ENCODE measurements at places on chromosomes 7 and 10.

GRCh38 chr10:110074298-110074697, 66.5 kb downstream of the ADD3 start:
- no peak for DNase-seq

DNA sequence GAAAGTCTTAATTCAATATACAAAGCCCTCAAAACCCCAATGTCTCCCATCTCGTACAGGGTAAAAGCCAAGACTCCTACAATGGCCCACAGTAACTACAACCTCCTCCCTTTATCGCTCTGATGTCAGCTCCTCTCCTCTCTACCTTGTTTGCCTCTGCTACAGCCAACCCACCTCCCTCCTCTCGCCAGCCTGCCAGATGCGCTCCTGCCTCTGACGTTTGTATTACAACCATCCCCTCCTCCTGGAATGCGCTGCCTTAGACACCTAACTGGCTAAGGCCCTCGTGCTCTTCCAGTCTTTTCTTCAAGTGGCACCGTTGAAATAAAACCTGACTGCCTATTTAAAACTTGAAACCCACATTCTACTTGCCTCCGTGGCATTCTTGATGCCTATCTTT, 115.3 kb upstream of the MYO3A start:
- no peak for DNase-seq

- no peak for DNase-seq
These were observed 20.7 kb downstream of the LAMB1 start for GRCh38 chr7:107982042-107982840.

DNA sequence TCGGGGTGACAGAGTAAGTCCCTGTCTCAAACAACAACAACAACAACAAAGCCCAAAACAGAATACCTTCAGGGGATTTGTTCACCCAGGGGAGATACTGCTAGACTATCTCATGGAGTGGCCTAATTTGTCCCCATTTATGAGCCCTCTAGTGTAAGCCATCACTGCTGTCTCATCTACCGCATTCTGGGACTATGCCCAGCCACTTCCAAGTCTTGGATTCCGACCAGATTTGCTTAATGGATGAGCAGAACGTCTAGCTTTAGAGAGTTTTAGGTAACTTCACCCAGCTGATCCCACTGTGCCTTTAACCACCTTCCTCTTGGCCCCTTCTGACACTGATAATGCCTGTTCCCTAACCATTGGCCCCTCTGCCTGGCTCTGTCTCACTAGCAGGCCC, 47.1 kb downstream of the PAPSS2 start:
- no peak for DNase-seq

- no peak for DNase-seq
These were observed 87.7 kb upstream of the PDK4 start for GRCh38 chr7:95684037-95684436.

DNA sequence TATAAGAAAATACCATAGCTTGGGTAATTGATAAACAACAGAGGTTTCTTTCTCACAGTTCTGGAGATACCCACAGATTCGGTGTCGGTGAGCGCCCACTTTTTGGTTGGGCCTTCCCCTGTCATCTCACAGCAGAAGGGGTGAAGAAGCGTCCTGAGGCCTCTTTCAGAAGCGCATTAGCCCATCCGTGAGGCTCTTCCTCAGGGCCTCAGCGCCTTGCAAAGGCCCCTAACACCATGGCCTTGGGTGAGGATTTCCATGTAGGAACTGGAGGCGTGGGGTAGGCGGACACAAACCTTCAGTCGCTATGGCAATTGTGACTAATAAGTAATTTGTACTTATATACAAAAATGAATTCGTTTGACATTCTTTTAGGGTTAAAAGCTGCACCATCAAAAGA, 316.0 kb downstream of the PTPRN2 start:
- DNase-seq: no peak

- no peak for DNase-seq
These were observed 17.1 kb downstream of the YKT6 start for GRCh38 chr7:44217852-44218402.

GRCh38 chr10:56831681-56832080, 470.6 kb upstream of the ZWINT start:
- DNase-seq: no peak

- no peak for DNase-seq
These were observed 239.8 kb downstream of the FZD1 start for GRCh38 chr7:91503934-91504555.

DNA sequence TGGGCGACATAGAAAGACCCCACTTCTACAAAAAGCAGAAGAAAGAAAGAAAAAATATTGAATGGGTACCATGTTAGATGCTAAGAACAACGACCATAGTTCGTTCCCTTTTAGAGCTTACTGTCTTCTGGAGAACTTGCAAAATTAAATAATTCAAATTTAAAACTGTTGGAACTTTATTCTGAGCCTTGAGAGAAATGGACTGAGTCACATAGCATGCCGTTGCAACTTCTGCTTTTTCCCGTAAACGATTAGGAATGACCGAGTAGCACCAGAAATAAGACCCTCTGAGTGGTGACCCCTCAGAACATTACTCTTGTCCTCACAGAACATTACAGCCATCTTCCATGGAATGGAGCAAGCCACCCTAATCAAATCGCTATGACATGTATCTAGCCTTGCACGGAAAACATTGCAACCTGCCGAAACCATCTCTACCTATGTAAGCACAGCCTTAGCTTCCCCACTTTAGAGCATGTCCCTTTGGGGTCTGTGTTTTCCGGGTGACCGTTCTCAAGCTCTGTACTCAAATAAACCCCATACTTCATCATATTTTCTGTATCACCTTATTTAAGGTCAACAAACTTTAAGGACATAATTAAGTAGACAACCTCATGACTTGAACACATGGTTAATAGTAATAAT, 179.1 kb downstream of the PRKCQ start:
- DNase-seq: no peak

DNA sequence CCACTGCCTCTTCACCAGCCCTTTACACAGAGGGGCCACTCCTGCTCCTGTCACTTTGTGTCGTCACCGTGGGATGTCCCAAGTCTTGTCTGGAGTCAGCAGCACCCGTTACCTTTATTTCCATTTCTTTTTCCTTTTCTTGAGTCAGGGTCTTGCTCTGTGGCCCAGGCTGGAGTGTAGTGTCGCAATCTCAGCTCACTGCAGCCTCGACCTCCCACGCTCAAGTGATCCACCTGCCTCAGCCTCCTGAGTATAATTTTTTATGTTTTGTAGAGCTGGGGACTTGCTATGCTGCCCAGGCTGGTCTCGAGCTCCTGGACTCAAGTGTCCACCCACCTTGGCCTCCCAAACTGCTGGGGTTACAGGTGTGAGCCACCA, 28.6 kb upstream of the ADGRA1 start:
- no peak for DNase-seq

- no peak for DNase-seq
These were observed 277.7 kb downstream of the ANKRD7 start for GRCh38 chr7:118502235-118502634.

- DNase-seq: no peak
These were observed 25.8 kb downstream of the APBB1IP start for GRCh38 chr10:26463986-26464385.

DNA sequence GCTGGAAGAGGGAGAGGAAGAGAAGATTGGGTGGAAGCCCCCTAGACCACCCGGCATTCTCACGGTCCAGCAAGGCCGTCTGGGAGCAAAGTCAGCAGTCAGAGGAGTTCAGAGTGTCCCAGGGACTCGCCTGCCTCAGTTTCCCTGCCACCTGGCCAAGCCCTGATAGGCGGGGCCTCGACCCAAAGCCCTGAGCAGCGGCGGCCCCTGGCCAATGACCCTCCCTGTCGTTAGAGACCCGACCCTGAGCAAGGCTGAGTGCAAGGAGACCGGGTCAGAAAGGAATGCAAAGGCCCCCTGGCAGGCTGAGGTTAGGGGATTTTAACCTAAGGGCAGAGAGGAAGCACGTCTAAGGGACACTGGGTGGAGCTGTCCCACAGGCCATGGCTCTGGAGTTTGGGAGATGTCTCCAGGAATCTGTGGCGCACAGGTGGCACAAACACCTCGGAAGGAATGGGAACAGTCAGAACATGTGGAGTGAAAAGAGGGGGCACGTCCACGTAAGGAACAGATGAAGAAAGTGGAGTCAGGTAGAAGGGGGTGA, 196.8 kb upstream of the PDE1C start:
- DNase-seq: no peak

GRCh38 chr10:58028597-58029366, 238.9 kb downstream of the IPMK start:
- no peak for DNase-seq

DNA sequence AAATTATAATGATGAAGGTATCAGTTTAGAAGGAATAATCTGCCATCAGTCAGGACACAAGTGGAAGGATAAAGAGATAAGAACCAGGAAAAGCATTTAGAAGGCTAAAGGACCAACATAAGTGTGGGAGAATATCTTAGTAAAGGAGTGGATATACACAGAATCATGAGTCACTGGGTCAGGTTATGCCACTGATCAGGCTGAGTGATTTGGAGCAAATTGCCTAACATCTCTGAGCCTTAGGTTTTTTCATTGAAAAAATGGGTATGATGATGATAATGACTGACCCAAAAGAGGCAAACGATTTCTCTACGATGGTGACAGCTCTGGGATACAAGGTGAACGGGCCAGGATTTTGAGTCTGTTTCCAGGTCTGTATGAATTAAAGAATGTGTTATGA, 2.8 kb upstream of the CUL1 start:
- no peak for DNase-seq

DNA sequence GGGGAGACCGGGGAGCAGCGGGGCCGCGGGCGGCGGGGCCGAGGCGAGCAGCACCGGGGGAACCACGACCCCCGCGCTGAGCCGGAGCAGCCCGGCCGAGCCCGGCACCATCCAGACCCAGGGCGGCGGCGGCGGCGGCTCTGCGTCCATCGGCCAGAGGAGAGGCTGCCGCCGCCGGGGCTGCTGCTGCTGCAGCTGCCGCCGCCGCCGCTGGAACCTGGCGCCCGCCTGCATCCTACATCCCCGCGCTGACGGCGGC, 190 bp downstream of the TCERG1L start:
- DNase-seq: no peak

GRCh38 chr7:40676221-40676620, 541.4 kb downstream of the SUGCT start:
- DNase-seq: no peak

- no peak for DNase-seq
These were observed 225.9 kb upstream of the MYO3A start for GRCh38 chr10:25707976-25708671.

DNA sequence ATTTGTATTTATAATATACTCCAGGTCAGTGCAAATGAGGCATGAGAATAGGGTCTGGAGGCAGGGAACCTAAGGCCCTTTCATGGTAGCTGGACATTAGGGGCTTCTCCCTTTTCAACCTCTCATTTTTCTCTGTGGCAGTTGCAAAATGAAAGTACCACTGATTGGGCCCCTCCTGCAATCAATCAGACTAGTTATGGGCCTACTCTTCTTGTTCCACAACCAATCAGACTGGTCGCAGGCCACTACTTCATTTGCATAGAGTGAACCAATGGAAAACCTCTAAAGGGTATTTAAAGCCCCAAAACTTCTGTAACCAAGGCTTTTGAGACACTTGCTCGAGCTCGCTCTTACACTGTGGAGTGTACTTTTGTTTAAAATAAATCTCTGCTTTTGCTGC, 10.0 kb upstream of the PRPS1L1 start:
- no peak for DNase-seq

DNA sequence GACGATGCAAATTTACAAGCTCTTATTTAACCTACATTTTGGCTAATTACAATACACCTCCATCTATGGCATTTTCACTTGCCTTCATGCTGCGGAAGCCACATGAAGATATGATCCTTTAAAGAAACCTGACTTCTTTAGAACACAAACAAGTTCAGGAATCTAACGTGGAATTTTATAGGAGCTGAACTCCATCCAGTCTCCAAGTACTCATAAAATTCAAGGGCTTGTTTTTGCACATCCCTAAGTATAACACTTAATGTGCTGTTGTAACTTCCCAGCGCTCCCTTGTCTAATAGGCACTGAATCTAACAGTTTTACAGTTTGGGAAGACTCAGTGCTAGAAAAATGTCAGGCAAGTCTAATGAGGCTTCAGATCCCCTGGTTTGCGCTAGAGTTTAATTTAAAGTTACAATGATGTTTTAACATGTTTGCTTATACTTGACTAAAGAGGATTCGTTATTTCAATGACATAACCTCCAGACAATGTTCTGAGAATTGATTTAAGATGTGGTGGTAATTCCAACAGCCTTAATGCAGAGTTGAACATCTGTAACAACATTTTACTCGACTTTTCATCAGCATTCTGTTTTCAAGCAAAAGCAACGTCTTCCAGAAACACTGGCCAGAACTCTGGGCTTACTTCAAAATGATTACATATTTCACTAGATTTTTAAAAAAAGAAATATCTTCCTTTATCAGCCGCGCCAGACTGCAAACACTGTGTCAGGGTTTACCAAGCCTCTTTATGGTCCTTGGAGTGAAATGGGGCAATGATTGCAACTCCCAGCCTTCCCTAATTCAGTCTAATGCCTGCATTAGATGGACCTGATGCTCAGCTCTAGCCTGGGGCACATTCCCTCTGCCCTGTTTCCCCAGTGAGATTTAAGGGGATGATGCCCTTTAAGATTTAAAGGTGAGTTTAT, 664.3 kb downstream of the KCNMA1 start:
- DNase-seq: no peak

DNA sequence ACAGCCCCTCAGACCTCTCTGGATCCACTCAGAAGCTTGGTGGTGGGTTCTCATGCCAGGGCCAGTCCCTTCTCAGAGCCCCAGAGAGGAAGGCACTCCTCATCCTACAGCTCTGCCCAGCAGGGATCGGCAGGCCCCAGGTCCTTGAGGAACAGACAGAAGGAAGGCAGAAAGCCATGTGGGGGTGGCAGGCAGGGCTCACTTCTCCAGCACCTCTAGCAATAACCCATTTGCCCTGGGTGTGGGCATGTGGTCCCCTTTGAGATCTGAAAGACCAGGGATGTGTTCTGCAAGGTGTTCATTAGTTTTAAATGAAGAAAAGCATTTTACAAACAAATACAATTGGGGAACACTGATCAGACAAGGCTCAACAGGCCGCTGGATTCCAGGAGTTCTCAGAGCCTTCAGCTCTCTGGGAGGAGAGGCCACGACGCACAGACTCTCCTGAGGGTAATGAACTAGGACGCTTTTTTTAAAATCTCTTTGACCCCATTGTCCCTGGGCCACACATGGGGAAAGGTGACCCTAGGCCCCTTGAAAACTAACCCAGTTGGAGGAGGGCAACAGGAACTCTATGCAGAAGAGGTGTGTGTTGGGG, 40.6 kb downstream of the LDB3 start:
- DNase-seq: no peak

- no peak for DNase-seq
These were observed 23.6 kb downstream of the ZNF783 start for GRCh38 chr7:149285603-149286002.

- no peak for DNase-seq
These were observed 216.8 kb upstream of the CCDC6 start for GRCh38 chr10:60123172-60123571.
